Stimulated activated CD4-positive, alpha-beta T cell treated with anti-CD3 and anti-CD28 coated beads, Interleukin-4, amount 100 ng/mL, for 48 hours (primary cell): ENCODE measurements at places on chromosomes 16 and 17.

GRCh38 chr16:2082171-2082982 is 34.6 kb downstream of the TSC2 start:
- no peak for DNase-seq

GRCh38 chr17:57178839-57179238 is 77.5 kb upstream of the MSI2 start:
- DNase-seq = peak; percentile 11

DNA sequence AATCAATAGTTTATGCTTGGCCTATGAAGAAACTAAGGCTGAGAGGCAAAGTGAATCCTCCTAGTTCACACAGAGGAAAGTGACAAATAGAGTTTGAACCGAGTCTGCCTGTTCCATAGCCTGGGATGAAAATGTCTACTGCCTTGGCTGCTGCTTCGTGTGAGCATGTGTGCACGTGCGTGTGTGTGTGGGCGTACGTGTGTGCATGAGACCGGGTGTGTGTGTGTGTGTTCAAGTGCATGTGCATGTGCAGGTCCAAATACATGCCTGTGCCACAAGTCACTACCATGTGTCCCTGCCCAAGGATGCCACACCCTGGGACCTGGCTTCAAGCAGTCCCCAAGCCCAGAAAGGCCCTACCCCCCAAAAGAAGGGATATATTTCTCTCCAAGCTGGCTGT is 13.6 kb downstream of the SEZ6 start:
- no peak for DNase-seq

DNA sequence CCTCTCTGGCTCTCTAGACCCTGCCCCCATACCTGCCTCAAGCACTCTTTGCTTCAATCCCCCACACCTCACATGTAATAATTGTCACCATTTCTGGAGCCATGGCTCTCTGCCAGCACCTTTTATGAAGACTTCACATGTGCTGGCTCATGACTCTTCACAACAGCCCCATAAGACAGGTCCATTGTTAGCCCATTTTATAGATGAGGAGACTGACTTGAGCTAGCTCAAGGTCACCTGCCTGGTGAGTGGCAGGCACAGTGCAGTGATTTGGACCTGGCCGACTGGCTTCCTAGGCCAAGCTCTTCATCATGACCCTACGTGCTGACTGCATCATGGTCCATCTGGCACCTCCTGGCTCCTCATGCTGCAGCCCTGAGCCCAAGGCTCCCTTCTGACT is 25.0 kb downstream of the FAM20A start:
- DNase-seq = no peak

DNA sequence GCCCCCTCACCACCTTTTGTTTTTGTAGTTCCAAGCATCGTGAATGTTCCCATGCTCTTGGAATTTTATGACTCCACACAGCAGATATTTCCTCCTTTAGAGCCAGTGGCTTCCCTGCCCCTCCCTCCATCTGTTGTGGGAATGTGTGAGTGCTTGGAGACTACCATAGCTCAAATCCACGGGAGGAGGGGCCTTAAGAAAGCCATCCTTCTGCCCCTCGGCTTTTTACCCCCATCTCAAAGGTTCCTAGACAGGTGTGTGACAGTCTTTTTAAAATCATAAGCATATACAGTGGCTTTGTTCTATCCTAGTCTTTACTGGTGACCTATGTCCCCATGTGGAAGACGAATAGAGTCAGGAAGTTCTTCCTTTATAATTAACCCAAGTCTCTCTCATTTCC is 47.2 kb downstream of the YPEL2 start:
- DNase-seq = no peak

GRCh38 chr17:51044976-51045375 is 75.7 kb downstream of the SPAG9 start:
- DNase-seq = no peak

DNA sequence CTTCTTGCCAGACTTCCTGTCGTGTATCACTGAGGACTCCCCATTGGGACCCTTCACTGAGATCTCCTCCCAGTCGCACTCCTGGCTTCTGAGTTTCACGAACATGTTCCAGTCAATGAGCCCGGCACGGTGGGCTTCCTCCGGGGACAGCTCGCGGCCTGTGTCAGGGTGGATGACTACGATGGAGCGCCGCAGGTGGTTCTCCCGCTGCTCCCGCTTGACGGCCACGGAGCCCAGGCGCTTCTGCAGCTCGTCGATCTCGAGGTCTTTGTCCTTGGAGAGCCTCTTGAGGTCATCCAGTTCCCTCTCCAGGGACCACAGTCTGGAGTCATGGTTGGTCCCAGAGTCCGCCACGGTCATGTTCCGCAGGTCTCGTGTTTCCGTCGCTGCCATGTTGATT is 36.2 kb downstream of the UBN1 start:
- DNase-seq = no peak

- DNase-seq = peak; percentile 96
Measured at GRCh38 chr17:75261336-75262111, at the start of the genes GGA3 and MRPS7. Gene GGA3 (minus strand): TSS chr17:75261606. CDS start chr17:75261587, 19 bp downstream. Gene MRPS7 (plus strand): TSS chr17:75261879. CDS start chr17:75261901, 22 bp downstream.

DNA sequence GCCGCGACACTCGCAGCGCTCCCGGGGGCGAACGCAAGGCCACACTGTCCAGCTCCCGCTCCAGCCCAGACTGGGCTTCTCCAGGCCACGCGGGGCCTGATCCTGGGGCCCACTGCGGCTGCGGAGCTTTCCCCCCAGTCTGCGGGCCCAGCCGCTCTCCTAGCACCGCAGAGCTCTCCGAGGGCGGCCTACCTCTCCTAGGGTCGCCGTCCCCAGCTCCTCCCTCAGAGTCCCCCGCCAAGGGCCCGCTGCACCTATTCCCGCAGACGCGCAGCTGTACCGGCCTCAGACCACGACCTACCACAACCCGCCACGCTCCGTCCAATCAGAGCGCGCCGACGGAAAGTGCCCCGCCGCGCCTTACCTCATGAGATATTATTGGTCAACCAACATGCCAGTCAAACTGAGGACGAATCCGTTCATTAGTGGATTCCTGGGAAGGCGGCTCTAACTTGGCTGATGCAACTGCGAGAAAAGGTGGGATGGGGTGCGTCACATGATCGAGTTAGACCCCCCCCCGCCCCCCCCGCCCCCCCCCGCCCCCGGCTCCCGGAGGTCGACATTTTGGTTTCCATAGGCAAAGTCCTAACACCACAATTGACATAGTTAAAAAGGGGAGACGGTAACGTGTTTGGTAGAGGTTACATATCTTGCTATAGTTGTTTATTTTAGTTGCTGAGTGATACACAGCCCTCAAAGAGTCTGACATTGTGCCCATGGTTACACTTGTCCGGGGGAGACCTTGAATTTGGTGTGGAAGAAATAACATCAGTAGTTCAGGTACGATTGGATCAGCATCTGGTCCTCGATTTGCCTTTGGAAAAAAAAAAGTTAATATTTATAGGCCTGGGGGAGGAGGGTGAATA is at the start of gene AARS1:
Gene AARS1 (minus strand): TSS at position 278 of the 866 bp plus-strand sequence. CDS start 6,743 bp downstream, outside the sequence.
- DNase-seq = peak; percentile 88
